ENCODE measurements at places on chromosomes 7 and 10. TPM values are rescaled to one million over a fixed set of nuclear protein-coding genes. Genes with fewer than 3 reads are reported as not detected.

The FGFR2 gene
- total RNA-seq: 11.8 TPM

The AKAP9 gene
- total RNA-seq: 55.6 TPM

The ZNF33B gene
- 6.7 TPM for total RNA-seq

The AP4M1 gene
- 14.7 TPM for total RNA-seq

The GRID1 gene
- total RNA-seq: 0.48 TPM

The PRLHR gene
- total RNA-seq: not detected

The PON1 gene
- 1.00 TPM for total RNA-seq

The ABCB1 gene
- total RNA-seq: 1.8 TPM

The NEBL gene
- 3.7 TPM for total RNA-seq

The GIMAP6 gene
- total RNA-seq: not detected

DNA sequence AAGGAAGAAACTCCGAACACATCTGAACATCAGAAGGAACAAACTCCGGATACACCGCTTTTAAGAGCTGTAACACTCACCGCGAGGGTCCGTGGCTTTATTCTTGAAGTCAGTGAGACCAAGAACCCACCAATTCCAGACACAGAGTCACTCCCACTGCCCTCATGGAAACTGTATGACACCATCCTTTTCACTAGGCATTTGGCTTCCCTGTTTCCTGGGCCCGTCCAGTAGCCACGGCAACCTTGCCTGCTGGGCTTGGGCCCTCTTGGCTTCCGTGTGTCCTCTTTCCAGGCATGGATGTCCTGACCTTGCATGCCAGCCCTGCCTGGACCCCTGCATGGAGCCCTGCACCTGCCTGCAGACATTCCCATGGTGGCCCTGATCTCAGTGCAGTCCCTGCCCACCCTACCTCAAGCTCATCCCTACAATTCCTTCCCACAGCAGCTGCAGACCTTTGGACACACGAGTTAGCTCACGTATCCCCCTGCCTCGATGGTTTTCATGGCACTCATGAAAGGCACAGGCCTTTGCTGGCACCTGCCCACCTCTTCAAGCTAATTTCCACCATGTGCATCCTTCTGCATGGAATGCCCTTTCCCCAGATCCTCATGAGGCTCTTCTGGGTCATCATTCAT, 6.7 kb downstream of the SH2D4B start:
- H3K36me3 ChIP-seq: no peaks in the 10 kb centered on the region
- H3K4me1 ChIP-seq: peaks cover 7% of the 10 kb centered on the region
- no peak overlapping the region for H3K4me3 ChIP-seq
- H3K27me3 ChIP-seq: no peaks in the 10 kb centered on the region
- no peak for DNase-seq
- no peak overlapping the region for H3K27ac ChIP-seq

GRCh38 chr10:76082956-76083355, 651.5 kb downstream of the LRMDA start:
- peaks cover 27% of the 10 kb centered on the region for H3K4me1 ChIP-seq
- peak; percentile 83 for DNase-seq
- no peaks in the 10 kb centered on the region for H3K36me3 ChIP-seq
- H3K27ac ChIP-seq: no peak overlapping the region
- H3K27me3 ChIP-seq: no peaks in the 10 kb centered on the region

- H3K4me3 ChIP-seq: no peak overlapping the region
- no peaks in the 10 kb centered on the region for H3K27me3 ChIP-seq
- H3K27ac ChIP-seq: no peak overlapping the region
- no peaks in the 10 kb centered on the region for H3K4me1 ChIP-seq
- no peaks in the 10 kb centered on the region for H3K36me3 ChIP-seq
- DNase-seq: no peak
Observed at GRCh38 chr10:130471486-130471885, 335.3 kb downstream of the GLRX3 start.

DNA sequence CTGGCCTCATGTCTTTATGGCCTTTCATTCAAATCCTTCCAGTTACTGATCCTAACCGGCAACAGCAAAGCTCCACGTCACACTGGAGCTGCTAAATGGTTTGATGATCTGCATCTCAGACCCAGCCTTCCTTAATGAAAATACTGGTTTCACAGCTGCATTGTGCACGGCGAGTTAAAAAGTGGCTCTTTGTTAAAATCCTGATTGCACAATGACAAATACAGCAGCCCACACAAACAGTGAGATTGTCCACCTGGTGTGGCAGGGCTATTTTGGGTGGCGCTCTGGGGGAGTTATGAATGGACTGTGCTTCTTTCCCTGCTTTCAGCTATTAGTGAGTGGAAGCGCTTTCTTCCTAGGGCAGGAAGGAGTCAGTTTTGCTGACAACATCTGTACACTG, 63.4 kb upstream of the C1QL3 start:
- no peak for DNase-seq
- H3K27ac ChIP-seq: no peak overlapping the region
- H3K27me3 ChIP-seq: no peaks in the 10 kb centered on the region
- peaks cover 2% of the 10 kb centered on the region for H3K36me3 ChIP-seq
- H3K4me1 ChIP-seq: no peaks in the 10 kb centered on the region

GRCh38 chr7:66138994-66139752, 24.5 kb downstream of the CRCP start:
- H3K27ac ChIP-seq: peak overlapping the region; percentile 56
- peaks cover 14% of the 10 kb centered on the region for H3K4me1 ChIP-seq
- H3K36me3 ChIP-seq: peaks cover 28% of the 10 kb centered on the region

DNA sequence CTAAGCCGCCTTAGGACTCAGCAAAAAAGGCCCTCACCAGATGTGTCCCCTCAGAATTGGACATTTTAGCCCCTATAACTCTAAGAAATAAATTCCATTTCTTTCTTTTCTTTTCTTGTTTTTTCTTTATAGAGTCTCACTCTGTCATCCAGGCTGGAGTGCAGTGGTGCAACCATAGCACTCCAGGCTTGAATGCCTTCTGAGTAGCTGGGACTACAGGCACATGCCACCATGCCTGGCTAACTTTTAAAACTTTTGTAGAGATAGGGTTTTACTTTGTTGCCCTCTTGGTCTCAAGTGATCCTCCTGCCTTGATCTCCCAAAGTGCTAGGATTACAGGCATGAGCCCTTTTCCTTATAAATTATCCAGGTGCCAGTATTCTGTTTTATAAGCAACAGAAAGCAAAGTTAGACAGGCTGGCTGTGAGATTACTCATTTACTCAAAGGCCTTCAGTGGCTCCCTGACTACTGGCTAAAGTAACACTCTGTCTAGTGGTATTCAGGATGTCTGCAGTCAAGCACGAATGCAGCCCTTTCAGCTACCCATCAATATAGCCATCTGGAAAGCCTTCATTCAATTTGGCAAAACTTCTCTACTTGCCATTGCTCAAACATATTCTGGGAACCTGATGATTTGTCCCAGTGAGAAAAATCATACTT, 128.6 kb downstream of the ICA1 start:
- H3K4me3 ChIP-seq: no peak overlapping the region
- no peak for DNase-seq
- no peak overlapping the region for H3K27ac ChIP-seq

- peaks cover 3% of the 10 kb centered on the region for H3K4me1 ChIP-seq
- H3K27me3 ChIP-seq: peaks cover 70% of the 10 kb centered on the region
- no peaks in the 10 kb centered on the region for H3K36me3 ChIP-seq
- DNase-seq: no peak
- no peak overlapping the region for H3K4me3 ChIP-seq
Observed at GRCh38 chr7:129778770-129779601, 167.5 kb downstream of the NRF1 start.

DNA sequence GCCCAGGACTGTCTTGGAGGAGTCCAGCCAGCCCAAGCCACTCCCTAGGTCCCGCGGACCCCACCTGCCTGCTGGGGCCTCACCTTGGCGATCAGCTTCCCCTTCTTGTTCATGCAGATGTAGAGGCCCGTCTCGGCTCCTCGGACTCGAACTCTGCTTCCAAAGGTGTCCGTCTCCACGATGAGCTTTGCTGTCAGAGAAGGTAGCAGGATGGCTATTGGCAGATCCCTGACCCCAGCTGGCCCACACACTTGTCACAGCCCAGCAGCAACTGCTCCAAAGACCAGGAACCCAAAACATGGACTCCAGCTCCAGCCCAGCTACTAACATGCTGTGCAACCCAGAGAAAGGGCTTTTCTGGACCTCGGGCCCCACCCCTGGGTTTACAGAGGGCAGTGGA, 4.5 kb downstream of the FGF8 start:
- DNase-seq: no peak
- no peak overlapping the region for H3K4me3 ChIP-seq
- no peaks in the 10 kb centered on the region for H3K36me3 ChIP-seq
- H3K4me1 ChIP-seq: no peaks in the 10 kb centered on the region
- peaks cover 53% of the 10 kb centered on the region for H3K27me3 ChIP-seq

DNA sequence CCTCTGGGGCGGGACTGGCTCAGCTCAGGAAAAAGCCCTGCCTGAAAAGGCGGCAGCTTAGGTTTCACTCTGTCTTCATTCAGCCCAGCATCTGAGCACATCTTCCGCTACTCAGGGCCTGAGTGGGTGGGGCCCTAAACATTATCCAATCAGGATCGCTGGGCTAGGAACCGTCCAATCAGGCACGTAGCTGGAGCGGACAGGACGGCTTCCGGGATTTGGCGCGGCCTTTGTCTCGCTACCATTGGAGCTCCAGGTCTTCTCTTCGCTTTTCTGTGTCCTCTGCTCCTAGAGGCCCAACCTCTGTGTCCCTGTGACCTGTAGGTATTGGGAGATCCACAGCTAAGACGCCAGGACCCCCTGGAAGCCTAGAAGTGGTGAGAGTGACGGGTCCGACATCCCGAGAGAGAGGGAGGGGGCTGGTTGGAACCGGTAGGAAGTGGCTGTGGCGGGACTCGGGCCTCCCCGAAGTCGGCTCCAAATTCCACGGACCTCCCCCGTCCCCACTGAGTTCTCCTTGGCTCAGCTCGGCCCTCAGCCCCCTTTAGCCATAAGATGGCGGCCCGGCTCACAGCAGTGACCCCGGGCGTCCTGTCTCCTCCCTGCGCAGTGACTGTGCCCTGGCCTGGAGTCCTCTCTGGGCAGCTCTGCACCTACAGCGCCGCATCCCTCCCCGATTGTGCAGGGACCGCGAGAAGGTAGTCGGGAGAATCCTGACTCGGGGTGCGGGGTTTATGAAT, 99.1 kb downstream of the ZNF680 start:
- peak; percentile 56 for DNase-seq
- no peaks in the 10 kb centered on the region for H3K27me3 ChIP-seq
- H3K27ac ChIP-seq: no peak overlapping the region
- no peaks in the 10 kb centered on the region for H3K36me3 ChIP-seq

DNA sequence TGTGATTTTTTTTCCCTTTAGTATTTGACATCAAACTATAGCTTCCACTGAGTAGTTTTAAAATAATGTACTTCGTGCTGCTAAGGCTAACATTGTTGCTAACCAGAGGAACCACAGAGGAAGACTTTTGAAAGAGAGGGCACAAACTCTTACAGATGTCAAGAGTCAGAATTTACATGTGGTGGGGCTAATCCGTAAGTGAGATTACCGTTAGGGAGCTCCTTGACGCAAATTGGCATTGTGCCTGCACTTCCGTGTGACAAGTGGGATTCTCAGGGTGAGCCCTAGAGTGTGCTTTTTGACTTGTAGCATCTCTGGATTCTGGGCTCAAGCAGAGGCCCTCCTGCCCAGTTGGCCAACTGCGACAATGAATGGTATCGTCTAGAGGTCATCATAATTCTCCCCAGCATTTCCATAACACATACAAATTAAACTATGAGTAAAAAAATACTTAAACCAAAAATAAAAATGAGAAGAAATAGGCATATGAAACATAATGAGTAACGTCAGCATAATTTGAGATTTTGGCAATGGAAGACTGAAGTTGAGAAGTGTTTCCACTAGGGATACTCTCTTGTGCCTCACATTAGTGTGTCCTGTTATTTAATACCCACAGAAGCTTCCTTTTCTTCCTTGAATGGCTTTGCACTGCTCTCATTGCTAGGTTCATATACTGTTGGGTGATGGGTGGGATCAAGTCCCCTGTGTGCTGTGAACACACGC, 164.0 kb downstream of the SDK1 start:
- no peaks in the 10 kb centered on the region for H3K27me3 ChIP-seq
- no peak for DNase-seq
- no peak overlapping the region for H3K4me3 ChIP-seq
- no peaks in the 10 kb centered on the region for H3K4me1 ChIP-seq
- no peaks in the 10 kb centered on the region for H3K36me3 ChIP-seq

DNA sequence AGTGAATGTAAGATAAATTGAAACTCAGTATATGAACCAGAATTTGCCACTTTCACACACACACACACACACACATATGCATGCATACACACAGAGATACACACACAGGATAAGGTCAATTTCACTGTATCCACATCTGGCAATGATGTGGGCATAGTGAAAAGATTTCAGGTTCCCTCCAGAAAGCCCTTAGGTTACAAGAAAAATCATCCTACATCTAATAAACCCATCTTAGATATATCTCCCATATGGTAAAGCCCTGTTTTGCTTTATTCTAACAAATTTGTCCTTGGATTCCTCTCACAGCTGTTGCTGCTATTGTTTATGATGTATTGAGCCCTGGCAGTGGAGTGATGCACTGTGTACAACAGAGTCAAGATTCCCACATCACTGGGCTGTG, 27.9 kb upstream of the DLX6 start:
- H3K27me3 ChIP-seq: no peaks in the 10 kb centered on the region
- no peak for DNase-seq
- H3K4me3 ChIP-seq: no peak overlapping the region
- no peak overlapping the region for H3K27ac ChIP-seq
- no peaks in the 10 kb centered on the region for H3K4me1 ChIP-seq

DNA sequence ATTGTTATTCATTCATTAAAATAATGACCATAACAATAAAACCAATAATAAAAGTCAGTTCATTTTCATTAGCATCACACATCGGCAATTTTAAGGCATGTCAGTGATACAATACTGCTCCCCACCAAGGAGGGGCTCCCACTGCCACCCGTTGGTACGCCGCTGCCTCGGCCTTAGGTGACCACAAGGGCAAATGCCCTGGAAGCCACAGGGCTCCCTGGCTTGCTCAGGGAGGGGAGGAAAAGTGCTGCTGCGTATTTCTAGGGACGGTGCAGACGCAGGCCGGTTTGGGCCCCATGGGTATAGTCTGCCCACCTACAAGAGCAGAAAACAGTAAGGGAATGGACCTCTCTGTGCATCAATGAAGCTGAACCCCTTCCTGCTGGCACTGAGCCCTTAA, 85.1 kb downstream of the SLIT1 start:
- H3K4me3 ChIP-seq: no peak overlapping the region
- no peak for DNase-seq
- peaks cover 35% of the 10 kb centered on the region for H3K27me3 ChIP-seq

DNA sequence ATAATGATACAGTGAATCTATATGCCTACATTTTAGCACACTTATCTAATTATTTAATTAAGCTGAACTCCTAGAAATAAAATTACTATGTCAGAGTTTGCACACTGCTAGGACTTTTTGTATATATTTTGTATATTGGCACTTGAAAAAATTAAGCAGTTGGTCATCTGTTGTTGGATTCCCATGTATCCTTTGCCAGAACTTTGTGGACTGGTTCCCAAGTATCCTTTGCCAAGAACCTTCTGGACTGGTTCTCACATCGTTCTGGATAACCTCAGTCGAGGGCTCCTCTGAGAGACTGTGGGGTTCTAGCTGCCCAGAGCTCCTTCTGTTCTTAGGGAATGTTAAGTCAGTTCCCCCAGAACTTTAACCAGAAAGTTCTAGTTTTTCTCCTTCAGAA, 108.8 kb upstream of the IFRD1 start:
- H3K4me3 ChIP-seq: no peak overlapping the region
- no peaks in the 10 kb centered on the region for H3K4me1 ChIP-seq
- H3K36me3 ChIP-seq: peaks cover 13% of the 10 kb centered on the region

GRCh38 chr7:86453454-86453853, 190.3 kb upstream of the GRM3 start:
- no peak overlapping the region for H3K27ac ChIP-seq
- H3K27me3 ChIP-seq: no peaks in the 10 kb centered on the region
- H3K4me3 ChIP-seq: no peak overlapping the region
- DNase-seq: no peak

- H3K36me3 ChIP-seq: no peaks in the 10 kb centered on the region
- no peak overlapping the region for H3K4me3 ChIP-seq
- no peaks in the 10 kb centered on the region for H3K4me1 ChIP-seq
- no peak overlapping the region for H3K27ac ChIP-seq
- DNase-seq: no peak
Observed at GRCh38 chr7:131094685-131095084, 233.0 kb upstream of the MKLN1 start.

Measured in astrocyte (in vitro differentiated cells and primary cell).